CD4-positive, alpha-beta T cell treated with Interleukin-6 for 4 hours (primary cell): ENCODE measurements at places on chromosomes 2 and 18.
A peak's percentile ranks its signal among the peaks of the same experiment; 100 is the strongest.

GRCh38 chr2:53609551-53609950, 158.1 kb upstream of the CHAC2 start:
- DNase-seq, result no peak

DNA sequence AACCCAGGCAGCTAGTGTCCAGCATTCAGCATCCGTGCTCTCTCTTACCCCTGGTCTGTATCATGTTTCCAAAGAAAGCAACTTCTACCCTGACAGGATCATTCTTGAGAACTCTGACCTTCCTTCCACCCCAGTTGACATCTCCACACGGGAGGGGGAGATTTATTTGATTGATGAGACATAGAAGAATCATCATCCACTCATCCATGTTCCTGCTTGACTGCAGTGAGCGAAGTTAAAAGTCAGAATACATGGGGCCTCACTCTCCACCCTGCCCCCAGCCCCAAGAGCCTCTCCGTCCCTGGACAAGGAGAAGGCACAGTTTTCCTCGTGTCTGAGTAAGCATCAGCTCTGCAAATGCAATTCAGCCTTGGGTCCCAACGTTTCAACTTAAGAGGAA, 356.0 kb upstream of the TNP1 start:
- DNase-seq, result no peak

- no peak for DNase-seq
Observed at GRCh38 chr18:49934457-49934856, 121.1 kb upstream of the ACAA2 start.

DNA sequence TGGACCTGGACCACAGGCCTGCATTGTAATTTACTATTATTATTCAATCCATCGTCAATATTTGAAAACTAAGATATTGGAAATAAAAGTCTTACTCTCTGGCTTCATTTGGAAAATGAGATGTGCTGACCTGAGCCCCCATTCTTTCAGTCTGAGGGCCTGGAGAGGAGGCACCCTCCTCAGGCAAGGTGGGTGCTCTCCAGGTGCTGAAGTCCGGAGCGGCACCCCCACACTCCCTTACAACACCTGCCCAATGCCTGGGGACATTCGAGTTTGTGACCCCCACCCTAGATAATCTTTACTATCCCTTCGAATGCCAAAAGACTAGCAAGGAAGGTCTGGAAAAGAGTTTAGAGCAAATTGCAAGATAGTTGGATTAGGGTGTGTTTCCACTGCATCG, 133.3 kb downstream of the EN1 start:
- no peak for DNase-seq

- no peak for DNase-seq
Observed at GRCh38 chr2:223062396-223062795, 10.4 kb downstream of the KCNE4 start.

GRCh38 chr18:78727057-78727739, 252.4 kb upstream of the SALL3 start:
- no peak for DNase-seq

GRCh38 chr2:226661789-226662545, 137.7 kb downstream of the IRS1 start:
- no peak for DNase-seq

DNA sequence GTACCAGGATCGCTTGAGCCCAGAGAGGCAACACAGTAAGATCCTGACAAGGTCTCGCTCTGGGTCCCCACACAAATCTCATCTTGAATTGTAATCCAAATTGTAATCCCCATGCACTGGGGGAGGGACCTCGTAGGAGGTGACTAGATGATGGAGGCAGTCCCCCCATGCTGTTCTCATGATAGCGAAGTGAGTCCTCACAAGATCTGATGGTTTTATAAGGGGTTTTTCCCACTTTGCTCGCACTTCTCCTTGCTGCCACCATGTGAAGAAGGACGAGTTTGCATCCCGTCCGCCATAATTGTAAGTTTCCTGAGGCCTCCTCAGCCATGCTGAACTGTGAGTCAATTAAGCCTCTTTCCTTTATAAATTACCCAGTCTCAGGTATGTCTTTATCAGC, 46.0 kb upstream of the SERTAD2 start:
- no peak for DNase-seq

GRCh38 chr2:153408710-153409385, 69.7 kb downstream of the RPRM start:
- DNase-seq, result no peak

DNA sequence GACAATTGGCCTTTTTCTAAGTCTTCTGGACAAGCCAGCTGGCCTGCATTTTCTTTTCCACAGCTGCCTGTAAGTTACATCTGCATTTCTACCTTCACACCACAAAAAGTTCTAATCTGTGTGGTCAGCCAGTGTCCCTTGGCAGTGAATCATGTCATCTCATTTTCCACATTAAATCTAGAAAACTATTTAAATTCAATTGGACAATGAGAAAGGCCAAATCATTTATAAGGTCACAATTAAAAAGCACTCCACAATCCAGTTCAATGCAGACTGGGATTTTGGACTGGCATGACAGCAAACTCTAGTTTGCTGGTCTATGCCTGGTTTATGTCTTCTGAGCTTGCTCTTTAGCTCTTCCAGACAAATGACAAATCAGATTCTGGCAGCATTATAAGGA, 494.2 kb upstream of the SPHKAP start:
- DNase-seq, result no peak

GRCh38 chr2:101741775-101742520, 44.4 kb downstream of the MAP4K4 start:
- no peak for DNase-seq

DNA sequence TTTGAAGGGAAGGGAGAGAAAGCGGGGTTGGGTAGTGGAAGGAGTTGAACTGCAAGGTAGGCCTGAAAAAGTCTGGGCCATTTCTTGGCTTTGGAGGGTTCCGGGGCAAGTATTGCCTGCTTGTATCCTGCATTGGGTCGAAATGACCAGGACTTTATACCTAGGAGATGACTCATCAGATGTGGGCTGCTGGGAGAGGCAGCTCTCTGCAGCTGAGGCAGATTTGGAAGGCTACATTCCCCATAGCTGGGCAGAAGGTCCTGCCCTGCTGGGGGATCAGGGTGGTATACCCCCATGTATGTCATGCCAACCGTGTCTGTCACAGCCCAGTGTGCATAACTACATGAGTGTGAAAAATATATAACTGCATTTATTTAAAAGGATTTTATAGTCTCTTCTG, 171.8 kb upstream of the SPRED2 start:
- DNase-seq, result no peak

- DNase-seq, result peak; percentile 70
Observed at GRCh38 chr18:75210274-75211001, at the start of gene TSHZ1. TSHZ1 (plus strand) TSS chr18:75210797; CDS start chr18:75211877, 1,080 bp downstream.

GRCh38 chr2:155310589-155310988, 612.1 kb downstream of the KCNJ3 start:
- no peak for DNase-seq

- DNase-seq, result no peak
Observed at GRCh38 chr2:180385601-180386201, 378.6 kb upstream of the CWC22 start.

GRCh38 chr2:196174404-196174803, 3.0 kb upstream of the STK17B start:
- DNase-seq, result no peak

DNA sequence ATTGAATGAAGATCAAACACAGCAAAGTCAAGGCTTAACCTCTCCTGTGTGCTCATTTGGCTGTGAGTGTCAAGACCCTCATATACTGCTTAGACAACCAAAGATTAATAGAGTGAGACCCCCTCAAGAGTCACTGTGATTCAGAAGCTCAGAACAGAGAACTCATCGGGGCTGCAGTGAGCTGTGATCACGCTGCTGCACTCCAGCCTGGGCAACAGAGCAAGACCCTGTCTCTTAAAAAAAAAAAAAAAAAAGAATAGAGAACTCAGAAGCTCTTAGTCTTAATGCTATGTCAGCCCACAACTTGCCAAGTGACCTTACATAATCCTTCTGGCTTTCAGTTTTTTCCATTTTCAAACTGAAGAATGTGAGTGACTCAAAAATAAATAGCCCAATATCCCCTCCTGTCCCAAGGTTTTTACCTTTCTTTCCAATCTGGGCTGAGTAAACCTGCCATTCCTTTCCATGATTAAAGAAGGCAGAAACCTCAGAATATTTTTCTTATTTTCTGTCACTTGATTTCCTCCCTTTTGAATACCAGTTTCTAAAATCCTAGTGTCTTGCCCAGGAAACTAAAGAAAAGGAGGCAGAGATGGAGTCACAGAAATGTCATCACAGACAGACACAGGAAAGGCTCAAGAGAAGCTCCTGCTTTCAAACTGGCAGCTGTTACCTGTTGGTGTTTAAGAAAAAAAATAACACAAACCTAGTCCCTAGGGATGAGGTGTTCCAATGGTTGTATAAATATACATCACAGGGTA, 102.4 kb downstream of the CACNB4 start:
- DNase-seq, result no peak

DNA sequence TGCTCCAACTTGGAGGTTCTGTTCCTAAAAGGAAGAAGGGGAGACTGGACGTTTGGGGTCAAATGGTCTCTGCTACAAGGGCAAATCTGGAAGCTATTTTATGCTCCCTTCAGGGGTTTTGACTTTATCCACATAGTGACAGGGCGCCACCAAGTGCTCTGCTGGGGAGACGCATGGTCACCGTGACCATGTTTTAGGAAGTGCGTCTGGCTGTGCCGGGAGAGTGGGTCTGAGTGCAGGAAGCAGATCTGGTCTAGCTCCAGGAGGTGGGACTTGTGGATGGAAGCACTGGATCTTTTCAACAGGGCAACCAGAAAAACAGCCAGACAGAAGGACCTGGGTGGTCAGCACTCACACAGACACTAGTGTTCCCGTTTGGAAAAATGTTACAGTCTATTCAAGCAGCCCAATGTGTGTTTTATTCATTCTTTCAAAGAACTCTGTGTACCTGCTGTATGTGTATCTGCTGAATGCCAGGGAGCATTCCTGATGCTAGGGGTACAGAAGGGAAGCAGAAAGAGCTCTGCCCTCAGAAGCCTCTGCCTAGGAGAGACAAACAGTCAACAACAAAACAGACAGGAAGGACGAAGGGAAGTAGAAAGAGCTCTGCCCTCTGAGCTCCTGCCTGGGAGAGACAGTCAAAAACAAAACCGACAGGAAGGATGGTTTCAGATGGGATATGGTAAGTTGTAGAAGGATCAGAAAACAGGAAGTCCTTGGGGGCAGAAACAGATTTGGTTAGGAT, 14.3 kb downstream of the IMPA2 start:
- peak; percentile 72 for DNase-seq

DNA sequence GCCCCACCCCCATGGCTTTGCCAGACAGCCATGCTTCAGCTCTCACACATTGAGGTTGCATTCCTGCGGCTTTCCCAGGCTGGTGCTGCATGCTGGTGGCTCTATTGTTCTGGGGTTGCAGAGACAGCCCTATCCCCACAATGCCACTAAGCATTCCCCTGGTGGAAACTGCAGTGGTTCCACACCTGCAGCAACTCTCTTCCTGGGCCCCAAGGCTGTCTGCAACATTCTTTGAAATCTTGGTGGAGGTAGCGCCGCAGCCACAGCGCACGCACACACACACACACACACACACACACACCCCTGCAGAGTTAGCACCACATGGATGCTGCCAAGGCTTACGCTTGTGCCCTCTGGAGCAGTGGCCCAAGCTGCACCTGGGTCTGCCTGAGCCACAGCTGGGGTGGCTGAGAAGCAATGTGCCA, 21.4 kb downstream of the SFXN5 start:
- no peak for DNase-seq

- DNase-seq, result no peak
Observed at GRCh38 chr2:75063906-75064305, 105.5 kb downstream of the POLE4 start.

- DNase-seq, result no peak
Observed at GRCh38 chr2:211302676-211303075, 746.3 kb downstream of the CPS1 start.

GRCh38 chr2:64762301-64762997, 108.7 kb upstream of the SERTAD2 start:
- DNase-seq, result no peak

GRCh38 chr2:205769495-205769850, 87.2 kb downstream of the NRP2 start:
- DNase-seq, result no peak

- DNase-seq, result no peak
Observed at GRCh38 chr18:38941711-38942561, 1376.3 kb upstream of the CELF4 start.
